ENCODE measurements at places on chromosomes 12 and 14. TPM values are rescaled to one million over a fixed set of nuclear protein-coding genes. Genes with fewer than 3 reads are reported as not detected.

MFAP5 gene
- total RNA-seq: under 0.01 TPM

TSPAN8 gene
- total RNA-seq: 0.99 TPM

TEX52 gene
- total RNA-seq: not detected

CHGA gene
- total RNA-seq: not detected

PLCZ1 gene
- total RNA-seq: not detected

STXBP6 gene
- not detected for total RNA-seq

KRT8 gene
- total RNA-seq: 20.7 TPM

PLEKHH1 gene
- 0.38 TPM for total RNA-seq

EIF4B gene
- 1,365 TPM for total RNA-seq

ETFBKMT gene
- 2.0 TPM for total RNA-seq

SENP1 gene
- 11.2 TPM for total RNA-seq

ACADS gene
- total RNA-seq: 10.4 TPM
